ENCODE measurements at places on chromosomes 7 and 10.

DNA sequence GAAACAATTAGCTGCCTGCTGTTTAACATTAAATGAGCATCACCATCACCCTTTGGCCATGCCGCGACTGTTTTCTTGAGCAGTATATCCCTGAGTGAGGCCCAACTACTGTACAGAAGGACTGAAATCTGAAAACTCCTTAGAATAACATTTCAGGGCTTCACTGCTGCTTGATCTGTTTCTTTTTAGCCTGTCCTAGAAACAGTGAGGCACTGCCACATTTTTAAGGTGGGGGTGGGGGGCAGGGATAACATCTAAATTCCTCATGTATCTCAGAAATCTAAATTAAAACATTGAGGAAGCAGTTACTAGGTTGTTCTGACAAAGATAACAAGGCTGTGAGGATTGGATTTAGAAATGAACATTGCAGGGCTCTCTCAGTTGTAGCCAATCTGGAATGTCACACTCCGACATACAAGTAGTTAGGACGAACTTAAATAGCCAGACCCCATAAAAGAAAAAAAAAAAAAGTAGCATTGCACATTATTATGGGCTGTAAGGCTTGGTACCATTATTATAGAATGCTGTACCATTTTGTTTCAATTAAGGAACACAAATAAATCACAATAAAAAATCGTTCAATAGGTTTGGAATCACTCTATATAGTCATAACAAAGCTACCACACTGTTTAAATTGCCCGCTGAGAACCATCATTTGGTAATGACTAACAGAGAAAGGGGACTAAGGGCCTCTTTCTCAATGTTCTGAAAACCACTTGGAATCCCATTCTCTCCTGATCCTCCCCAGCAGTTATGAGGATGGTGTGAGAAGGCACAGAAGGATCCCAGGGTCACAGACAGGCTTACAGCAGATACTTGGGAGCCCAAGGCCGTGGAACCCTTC lies 256.1 kb downstream of the INHBA start:
- no peak for DNase-seq

- DNase-seq = no peak
Observed at GRCh38 chr7:539731-540411, 20.2 kb upstream of the PDGFA start.

GRCh38 chr7:96993094-96993865 lies 12.1 kb upstream of the DLX6 start:
- DNase-seq = no peak

DNA sequence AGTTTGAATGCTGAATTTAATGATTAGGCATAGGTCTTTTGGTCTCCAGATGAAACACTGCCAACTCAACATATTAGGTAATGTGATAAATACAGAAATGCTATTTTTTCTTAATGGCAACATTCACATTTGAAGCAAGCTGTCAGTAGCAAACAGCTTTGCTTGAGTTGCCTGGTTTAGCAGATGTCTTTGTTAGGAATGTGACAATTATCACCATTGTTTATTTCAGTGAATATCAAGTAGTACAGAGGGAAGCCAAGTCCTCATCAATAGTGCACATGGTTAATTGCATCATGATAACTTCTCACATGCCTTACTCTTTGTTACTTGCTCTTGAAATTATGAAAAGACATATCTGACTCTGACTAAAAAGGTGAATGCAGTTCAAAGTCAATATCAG lies 23.7 kb upstream of the SEPTIN7 start:
- no peak for DNase-seq

- no peak for DNase-seq
Observed at GRCh38 chr10:129570185-129570584, 103.1 kb downstream of the MGMT start.

GRCh38 chr7:105866102-105866801 lies 10.1 kb downstream of the ATXN7L1 start:
- DNase-seq = no peak

GRCh38 chr10:132468216-132468615 lies 69.4 kb upstream of the INPP5A start:
- no peak for DNase-seq

DNA sequence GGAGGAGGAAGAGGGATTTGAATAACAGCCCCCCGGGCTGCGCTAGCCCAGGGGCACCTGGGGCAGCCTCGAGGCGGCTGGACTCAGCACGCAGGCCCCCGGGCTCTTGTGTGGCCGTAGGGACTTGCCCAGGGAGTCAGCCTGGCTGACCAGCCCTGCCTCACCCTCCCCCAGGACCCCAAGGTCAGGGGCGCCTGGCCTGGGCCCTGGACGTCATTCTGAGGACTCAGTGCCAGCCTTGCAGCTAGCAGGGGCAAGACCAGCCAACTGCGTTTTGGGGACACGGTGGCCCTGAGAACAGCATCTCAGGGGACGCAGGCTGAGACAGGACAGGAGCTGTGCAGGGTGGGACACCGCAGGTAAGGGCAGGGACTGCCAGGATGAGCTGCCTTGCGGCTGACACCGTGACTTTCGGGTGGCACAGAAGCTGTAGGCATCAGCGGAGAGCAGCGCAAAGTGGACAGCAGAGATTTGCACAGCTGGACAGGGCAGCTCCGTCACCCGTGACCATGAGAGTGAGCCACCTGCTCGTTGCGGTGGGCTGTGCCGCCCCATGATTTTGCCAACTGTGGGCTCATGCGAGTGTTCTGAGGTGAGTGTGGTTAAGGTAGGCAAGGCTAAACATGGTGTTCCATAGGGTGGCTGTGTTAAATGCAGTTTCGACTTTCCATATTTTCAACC lies 48.1 kb upstream of the UBE3C start:
- DNase-seq = no peak

- DNase-seq = no peak
Observed at GRCh38 chr7:11298220-11298619, 324.5 kb downstream of the PHF14 start.

DNA sequence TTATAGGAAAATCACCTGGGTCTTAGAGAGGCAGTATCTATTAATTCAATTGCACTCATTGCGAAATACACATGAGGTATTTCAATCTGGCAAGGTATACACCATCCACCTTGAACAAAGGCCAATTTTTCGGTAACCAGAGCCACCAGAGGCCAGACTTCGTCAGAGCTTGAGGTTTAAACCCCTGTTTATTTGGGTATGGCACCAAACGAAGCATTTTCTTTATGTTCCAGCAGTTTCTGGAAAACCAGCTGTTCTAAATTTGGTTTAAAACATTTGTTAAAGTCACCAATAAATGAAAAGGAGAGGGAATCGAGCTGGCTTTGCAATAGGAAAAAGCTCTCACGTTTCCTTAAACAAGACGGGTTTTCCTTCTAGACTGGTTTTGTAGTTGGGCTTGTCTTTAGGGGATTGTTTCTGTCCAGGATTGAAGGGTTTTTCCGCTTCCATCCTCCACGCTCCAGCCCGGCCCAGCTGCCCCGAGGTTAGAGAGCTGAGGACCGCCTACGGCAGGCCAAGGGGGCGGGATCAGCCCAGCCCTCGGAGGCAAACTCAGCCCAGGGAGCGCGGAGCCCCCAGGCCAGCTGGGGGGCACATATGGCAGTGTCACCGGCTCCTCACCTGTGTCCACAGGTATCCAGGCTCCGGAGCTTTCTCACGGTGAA lies 539.4 kb upstream of the MGMT start:
- no peak for DNase-seq

- DNase-seq = no peak
Observed at GRCh38 chr7:117269886-117270285, 53.0 kb downstream of the WNT2 start.

GRCh38 chr10:55822096-55822495 lies 539.0 kb downstream of the ZWINT start:
- no peak for DNase-seq

- no peak for DNase-seq
Observed at GRCh38 chr10:94607111-94607510, 61.5 kb downstream of the HELLS start.

DNA sequence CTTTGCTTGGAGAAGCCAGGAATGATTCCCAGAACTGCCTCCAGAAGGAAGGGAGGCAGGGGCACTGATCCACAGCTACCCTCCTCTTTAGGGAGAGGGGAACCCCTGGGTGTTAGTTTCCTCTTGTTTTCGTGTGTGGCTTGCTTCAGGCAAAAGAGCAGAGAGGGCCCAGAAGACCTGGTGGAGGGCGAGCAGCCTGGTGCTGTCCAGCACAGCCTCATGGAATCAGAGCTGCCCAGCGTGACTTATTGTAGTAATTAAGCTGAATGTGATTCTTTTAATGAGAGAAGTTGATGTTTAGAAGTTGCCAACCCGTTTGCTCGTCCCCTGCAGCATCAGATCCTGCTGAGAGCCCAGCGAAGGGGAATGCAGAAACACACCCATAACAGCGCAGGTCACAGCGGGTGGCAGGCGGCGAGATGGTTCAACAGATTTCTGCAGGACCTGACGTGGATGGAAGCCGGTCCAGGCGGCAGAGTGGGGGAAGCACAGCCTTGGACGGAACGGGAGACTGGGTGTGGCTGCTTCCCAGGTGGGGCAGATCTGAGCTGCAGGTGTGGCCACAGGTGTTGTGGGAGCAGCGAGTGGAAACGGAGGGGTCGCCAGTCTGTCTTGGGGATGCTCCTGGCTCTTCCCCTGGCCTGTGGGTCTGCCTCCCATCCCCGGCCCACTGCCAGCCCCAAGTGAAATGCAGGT lies 53.7 kb upstream of the SHH start:
- no peak for DNase-seq

DNA sequence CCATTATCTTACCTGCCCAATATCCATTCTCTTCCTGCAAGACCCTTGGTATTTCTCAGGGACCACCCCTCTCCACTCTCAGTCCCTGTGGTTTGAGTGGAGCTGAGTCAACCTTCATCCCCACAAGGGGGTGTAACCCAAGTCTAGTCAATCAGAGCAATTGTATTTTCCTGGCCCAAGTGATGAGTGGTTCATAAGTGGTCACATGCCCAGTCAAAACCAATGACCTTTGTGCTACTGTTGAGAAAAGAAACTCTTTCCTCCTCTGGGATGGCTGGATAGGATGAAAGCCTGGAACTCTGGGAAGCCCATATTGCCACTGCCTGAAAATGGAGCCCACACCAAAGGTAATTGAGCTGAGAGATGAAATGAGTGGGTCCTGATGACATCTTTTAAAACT lies 93.6 kb downstream of the SNX10 start:
- DNase-seq = no peak

- no peak for DNase-seq
Observed at GRCh38 chr7:140992422-140992821, 22.3 kb downstream of the MRPS33 start.

GRCh38 chr7:80078159-80078731 lies 56.4 kb upstream of the GNAI1 start:
- no peak for DNase-seq

DNA sequence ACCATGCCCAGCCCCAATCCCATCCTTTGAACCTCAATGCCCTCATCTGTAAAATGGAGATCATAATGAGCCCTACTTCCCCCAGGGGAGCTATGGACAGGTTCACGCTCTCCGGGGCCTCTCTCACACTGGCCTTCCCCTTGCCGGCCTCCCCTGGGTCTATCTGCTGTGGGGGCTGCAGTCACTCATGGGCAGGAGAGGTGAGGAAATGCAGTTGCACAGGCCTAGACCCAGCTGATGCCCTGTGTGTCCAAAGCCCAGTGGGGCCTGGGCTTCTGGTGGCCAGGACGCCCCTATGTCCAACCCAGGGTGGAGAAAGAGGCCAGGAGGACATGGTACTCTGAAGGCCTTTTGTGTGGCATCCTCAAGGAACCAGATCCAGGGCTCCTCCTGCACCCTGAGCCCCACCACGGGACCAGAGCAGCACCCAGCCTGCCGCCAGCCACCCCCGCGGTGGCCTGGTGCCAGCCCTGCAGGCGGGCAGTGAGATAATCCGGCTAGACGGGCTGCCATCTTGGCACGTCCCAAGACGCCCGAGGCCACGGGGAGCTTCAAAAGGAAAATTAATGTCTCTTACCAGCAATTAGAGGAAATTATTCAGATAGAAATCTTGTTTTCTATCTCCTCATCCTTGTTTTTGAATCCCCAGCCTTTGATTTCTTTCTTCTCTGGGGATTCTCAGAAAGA lies 39.0 kb downstream of the MYL10 start:
- no peak for DNase-seq
